ENCODE measurements at places on chromosomes 3 and 15. TPM values are rescaled to one million over a fixed set of nuclear protein-coding genes. Genes with fewer than 3 reads are reported as not detected.

GRCh38 chr15:99502182-99502581, 63.6 kb upstream of the MEF2A start:
- DNase-seq, result no peak

DNA sequence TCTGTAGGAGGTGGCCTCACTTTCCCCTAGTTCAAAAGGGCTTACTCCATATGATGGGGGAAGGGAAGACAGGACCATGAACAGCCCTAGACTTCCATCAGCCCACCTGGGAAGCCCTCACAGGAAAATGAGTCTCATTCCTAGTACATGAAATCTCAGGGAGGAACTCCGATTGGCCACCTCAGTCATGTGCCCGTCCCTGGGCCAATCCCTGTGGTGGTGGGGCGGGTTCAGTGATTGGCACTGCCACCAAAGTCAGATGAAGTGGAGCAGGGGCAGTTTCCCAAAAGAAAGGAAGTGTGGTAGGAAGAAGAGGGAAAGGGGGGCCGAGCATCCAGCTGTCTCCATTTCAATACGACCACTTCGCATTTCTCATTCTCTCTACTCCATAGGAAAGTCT, 25.9 kb upstream of the GP9 start:
- no peak for DNase-seq

- no peak for DNase-seq
Observed at GRCh38 chr15:65870889-65871533, 1.7 kb downstream of the RAB11A start.

DNA sequence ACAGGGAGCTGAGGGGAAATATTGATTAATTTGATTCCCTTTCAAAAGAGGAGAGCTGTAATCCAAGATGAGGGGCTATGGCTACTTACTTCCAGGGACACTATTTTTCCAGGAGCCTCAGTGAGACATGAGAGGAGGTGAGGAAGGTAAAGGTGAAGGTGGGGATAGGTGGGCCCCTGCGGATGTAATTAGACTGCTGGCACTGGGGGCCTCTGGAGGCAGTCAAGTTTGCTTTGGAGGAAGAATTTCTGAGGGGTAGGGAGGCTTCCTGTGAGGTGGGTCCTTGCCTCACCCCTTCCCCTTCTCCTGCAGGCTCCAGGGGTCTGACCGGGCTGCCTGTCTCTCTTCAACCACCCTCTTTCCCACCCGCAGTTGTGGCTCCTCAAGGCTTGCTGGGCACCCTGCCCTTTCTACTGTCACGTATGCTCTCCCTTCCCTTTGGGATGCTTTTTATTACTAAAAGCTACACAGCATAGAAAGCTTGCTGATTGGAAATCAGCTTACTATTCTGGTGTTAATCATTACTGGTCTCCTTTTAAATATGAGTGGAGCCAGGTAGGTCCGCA, 22.5 kb downstream of the GASK1A start:
- no peak for DNase-seq

DNA sequence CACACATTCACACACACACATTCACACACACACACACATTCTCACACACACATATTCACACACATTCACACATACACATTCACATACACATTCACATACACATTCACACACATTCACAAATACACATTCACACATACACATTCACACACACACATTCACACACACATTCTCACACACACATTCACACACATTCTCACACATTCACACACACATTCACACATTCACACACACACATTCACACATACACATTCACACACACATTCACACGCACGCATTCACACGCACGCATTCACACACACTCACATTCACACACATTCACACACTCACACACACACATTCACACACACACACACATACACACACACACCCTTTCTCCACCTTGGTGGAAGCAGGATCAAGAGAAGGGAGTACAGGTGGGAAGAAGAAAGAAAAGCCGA, 5.7 kb upstream of the HAPLN3 start:
- DNase-seq, result no peak

DNA sequence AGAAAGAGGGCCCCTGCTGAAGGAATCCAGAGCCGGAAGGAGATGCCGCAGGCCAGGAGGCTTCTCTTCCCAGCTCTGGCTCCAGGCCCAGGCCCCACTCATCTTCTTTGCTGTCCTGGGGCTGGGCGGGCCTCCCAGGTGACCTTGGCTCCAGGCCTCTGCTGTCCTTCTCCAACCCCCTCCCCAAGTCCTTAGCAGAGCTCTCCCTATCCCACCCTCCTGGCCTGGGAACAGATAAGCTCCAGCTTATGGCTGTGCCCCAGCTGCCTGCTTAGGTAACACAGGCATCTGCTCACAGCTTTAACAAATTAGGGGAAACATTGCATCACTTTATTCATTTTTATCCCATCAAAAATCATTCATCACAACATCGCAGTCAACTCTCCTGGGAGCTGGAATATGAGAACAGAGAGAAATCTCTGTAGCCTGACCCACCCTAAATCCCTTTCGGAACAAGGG, 86.9 kb downstream of the SEMA5B start:
- no peak for DNase-seq

GRCh38 chr3:58082047-58082446, 73.8 kb downstream of the FLNB start:
- DNase-seq, result no peak

DNA sequence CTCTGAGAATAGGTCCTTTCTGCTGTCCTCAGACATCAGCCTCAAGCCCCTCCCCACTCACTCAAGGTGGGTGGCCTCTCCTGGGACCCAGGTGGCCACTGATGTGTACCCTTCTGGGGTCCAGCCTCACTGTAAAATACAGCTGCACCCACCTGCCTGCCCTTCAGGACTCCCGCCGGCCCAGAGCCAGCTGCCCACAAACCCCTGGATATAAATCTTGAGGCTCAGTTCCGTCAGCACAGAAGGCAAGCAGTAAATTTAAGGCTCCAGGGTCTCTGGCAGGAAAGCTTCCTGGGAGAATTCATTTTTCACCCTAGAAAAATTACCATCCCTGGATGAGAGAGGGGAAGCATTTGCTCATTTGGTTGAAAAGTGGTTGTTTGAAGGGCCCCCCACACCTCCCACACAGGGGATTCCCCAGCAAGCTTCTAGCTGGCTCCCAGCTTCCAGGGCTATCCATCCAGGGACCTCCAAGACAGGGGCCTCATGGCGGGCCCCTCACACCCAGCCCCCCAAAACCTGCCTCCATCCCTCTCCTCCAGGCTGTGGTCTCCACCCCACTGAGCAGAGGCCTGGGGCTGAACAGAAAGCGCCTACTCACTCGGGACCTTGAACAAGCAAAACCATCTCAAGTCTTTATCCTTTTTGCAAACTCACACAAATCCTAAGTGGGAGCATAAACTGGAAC, 48.4 kb upstream of the GRIP2 start:
- DNase-seq, result no peak

DNA sequence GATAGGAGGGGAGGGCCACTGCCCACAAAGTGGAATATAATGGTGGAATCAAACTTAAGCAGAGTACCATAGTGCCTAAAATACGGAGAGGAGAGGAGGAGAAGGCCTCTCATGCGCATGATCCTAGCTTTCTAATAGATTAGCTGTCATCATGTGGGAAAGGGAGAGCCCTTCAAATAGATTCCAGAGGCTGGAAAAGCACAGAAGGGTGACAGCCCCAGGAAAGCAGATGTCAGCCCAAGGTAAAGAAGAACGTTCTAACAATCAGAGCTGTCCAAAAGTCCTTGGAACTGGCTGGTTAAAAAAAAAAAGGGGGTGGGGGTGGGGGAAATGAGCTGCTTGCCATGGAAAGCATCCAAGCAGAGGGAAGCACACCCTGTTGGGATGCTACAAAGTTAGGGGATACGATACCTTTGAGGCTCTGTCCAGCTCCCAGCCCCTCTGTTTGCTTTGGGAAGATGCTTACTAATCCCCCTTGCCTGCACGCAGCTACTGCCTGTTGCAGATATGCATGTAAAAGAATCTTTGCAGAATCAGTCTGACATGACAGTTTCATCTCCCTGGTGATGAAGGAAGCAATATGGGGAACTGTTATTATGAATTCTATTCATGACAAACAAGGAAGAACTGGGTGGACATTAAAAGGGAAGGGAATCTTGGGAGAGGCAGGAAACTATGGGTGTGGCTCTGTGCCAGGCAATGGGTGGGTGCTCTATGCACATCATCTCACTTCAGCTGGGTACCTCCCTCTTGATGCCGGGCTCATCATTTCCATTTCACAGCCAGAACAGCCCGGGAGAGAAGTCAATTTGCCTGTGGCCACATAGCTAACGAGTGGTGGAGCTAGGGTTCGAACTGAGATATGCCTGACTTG, 10.1 kb upstream of the LMCD1 start:
- DNase-seq, result no peak

RABL3 gene
- 2.6 TPM for polyA plus RNA-seq

LMOD3 gene
- polyA plus RNA-seq, result not detected
